Right lobe of liver (tissue), 6 donors: ENCODE measurements at places on chromosomes 6 and 20. TPM values are rescaled to one million over a fixed set of nuclear protein-coding genes. Genes with fewer than 3 reads are reported as not detected.

DNA sequence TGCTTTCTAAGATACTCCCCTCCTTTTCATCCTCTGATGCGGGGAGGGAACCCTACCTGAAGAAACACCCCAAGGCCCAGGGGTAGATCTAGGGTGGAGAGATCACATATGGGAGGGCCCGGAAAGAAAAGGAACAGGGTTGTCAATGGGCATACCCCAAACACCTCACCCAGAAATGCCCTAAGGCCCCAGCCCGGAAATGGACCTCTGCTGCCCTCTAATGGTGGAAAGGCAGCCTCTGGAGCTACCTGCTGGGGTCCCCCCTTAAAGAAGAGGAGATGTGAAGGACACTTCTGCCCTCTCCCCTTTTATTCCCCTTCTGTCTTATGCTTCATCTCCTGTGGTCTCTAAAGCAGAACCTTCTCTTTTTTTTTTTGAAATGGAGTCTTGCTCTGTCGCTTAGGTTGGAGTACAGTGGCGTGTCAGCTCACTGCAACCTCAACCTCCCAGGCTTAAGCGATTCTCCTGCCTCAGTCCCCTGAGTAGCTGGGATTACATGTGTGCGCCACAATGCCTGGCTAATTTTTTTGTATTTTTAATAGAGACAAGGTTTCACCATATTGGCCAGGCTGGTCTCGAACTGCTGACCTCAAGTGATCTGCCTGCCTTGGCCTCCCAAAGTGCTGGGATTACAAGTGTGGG lies 458 bp upstream of the ARMC12 start:
- DNase-seq, result peak; percentile 70

The NCOA7 gene
- total RNA-seq, result 36.5 TPM

DNA sequence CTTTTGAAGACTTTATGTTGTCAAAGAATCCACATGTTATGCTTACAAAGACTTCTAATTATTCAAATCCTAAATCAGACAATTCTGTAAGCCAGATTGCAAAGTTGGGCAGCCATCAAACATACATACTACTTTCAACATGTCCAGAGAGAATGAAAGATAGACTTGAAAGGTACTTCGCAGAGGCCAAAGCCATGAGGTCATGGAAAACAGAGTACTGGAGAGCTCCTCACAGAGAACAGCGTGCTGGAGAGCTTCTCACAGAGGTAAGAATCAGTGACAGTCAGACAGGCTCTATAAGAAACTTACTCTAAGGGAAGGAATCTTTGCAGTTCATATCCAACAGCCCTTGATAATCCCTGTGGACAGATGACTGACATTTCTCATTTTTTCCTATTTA lies 400.2 kb downstream of the GJA1 start:
- DNase-seq, result no peak

DNA sequence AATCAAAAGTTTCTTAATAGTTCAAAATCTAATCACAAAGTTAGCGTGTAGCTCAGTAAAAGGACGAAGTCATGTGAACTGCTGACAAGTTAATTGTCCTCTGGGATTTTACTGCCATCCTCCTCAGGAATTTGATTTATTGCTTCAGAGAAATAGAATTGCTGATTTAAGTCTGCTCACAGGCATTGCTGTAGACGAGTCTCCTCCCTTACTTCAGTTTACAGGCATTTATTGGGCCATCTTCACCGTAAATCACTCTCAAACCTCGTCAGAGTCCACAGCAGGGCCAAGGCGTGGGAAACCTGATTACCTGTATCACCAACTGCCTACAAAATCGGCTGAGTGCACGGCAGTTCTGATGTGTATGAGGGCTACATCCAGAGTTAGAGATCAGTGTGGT lies 119.1 kb upstream of the PDE10A start:
- no peak for DNase-seq

GRCh38 chr6:15417811-15418210 lies 171.9 kb downstream of the JARID2 start:
- no peak for DNase-seq

DNA sequence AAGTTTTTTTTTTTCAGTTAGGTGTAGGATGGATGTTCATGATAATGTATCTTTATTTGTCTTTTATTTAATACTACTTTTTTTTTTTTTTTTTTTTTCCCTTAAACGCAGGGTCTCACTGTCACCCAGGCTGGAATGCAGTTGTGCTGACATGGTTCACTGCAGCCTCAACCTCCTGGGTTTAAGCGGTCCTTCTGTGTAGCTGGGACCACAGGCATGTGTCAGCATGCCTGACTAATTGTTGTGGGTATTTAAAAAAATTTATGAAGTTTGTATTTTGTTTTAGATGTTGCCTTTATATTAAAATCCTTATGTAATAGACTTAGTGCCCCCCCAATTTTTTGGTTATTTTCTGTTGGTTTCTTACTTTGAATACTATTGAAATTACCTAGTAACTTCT lies 42.6 kb downstream of the NCOA3 start:
- no peak for DNase-seq

The TRAPPC3L gene
- not detected for total RNA-seq

GRCh38 chr20:23212011-23212410 lies 125.9 kb upstream of the CD93 start:
- no peak for DNase-seq

DNA sequence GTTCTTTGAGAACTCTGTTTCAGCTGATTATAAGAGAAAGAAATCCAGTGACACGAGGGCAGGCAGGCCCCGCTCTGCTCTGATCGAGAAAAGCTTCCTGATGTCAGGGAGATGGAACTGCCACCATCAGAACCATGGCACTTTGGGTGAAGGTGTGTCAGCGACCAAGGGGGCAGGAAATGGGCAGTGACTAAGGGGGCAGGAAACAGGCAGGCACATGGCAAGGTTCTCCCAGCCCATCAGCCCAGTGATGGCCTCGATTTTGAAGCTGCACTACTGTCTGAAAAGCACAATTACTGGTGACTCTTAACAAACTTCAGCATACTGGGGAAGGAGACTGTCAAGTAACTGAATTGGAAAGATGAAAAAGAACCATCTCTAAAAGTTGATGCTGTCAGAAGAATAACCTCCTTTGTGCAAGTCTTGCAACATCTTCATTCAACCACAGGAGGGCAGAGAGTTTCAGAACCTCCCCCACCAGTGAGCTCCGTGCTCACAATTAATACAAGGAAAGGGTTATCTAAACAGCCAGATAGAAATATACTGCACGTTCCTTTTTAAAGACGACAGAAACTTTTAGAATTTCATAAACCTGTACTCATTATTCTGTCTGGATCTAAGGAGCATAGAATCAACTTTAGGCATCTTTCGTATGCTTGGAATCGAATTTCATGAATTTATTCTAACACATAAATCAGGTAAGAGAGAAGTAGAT lies 39.1 kb downstream of the TMX4 start:
- DNase-seq, result no peak

GRCh38 chr6:83480470-83480869 lies 31.9 kb upstream of the PRSS35 start:
- peak; percentile 65 for DNase-seq

DNA sequence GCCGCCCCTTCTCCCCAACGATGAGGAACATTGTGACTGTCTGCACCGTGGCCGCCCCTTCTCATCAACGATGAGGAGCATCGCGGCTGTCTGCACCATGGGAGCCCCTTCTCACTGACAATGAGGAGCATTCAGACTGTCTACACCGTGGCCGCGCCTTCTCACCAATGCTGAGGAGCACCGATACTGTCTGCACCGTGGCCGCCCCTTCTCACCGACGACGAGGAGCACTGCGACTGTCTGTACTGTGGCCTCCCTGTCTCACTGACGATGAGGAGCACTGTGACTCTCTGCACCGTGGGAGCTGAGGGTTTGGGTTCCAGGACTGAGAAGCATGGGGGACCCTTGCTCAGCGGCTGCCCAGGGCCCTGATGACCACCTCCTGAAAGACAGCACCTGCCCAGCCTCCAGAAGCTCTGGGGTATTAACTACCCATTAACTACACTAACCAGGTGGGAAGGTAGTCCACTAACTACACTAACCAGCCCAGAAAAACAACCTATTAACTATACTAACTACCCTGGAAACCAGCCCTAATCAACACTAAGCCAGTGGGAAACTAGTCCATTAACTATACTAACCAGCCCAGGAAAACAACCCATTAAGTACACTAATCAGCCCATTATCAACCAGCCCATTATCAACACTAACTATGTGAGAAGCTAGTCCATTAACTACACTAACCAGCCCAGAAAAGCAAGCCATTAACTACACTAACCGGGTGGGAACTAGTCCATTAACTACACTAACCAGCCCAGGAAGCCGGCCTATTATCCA lies 116.9 kb downstream of the TAF4 start:
- DNase-seq, result no peak

- no peak for DNase-seq
These were observed 34.9 kb downstream of the UBD start for GRCh38 chr6:29524444-29525310.

GRCh38 chr6:70079241-70079640 lies 212.9 kb downstream of the COL19A1 start:
- DNase-seq, result no peak

DNA sequence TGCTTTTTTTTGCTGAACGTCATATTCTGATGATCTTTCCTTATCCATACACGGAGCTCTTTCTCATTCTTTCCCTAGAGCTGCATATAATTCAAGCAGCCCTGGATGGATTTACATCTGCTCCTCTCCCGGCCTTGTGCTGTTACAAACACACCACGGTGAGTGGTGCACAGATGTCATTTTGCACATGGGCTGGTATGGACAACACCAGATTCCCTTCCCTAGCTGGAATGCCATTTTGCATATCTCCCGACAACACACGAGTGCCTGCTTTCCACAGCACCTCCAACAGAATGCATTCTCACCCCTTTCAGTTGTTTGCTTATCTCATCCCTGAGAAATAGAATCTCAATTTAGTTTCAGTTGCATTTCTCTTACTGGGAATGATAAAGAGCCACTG lies 69.5 kb upstream of the AFDN start:
- DNase-seq, result no peak

GRCh38 chr6:8325743-8326142 lies 109.6 kb downstream of the SLC35B3 start:
- no peak for DNase-seq

DNA sequence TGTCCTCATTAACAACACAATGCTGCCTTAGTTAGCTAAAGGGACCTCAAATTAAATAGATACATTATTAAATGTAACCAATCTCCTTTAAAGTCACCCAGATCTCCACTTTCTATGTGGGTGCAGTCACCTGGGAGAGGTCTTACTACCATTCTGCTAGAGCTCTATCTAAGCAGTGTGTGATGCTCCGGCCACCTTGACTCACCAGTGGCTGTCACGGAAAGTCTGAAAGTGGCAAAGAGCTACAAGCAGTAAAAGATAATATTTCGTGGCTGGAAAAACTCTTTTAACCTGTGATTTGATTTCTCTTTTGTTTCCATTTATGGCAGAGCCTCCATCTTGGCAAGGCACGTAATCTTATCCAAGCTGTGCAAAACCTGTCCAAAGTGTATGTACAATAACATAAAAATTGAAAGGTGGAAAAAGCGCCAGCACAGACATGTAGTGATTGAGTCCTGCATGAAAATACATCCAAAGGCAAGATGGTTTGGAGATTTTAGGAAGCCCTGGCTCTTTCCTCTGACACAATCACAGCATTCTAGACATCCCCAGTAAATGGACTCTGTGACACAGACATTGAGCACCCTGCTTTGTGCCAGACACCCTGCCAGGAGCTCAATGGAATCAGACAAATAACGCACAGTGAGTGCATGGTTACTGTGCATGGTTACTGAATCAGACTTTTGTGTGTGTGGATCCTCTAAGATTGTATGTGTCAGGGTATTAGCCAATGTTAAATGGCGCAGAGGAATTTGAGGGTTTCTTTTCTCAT lies 116.6 kb downstream of the ADAT2 start:
- no peak for DNase-seq

DNA sequence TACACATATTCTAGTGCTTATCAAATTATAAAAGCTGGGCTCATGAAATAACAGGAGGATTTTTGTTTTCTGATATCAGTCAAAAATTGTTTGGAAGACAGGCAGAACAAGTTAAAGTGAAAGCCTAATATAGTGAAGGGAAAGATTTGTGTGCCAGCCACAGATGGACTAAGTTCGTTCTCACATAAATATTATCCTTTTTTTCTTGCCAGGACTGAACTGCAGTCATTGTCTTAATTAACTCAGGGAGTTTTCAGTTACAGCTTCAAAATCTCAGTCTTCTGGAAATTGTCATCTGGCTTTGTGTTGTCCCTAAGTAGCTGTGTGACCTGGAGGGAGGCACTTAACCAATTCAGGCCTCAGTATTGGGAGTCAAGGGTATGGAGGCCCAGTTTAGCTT lies 40.7 kb downstream of the PLCB4 start:
- DNase-seq, result no peak

The PLEKHG1 gene
- total RNA-seq, result 20.3 TPM

- no peak for DNase-seq
These were observed 150.7 kb downstream of the TBC1D7 start for GRCh38 chr6:13177664-13178063.

- no peak for DNase-seq
These were observed 365.3 kb downstream of the TENT5A start for GRCh38 chr6:81387163-81387562.

DNA sequence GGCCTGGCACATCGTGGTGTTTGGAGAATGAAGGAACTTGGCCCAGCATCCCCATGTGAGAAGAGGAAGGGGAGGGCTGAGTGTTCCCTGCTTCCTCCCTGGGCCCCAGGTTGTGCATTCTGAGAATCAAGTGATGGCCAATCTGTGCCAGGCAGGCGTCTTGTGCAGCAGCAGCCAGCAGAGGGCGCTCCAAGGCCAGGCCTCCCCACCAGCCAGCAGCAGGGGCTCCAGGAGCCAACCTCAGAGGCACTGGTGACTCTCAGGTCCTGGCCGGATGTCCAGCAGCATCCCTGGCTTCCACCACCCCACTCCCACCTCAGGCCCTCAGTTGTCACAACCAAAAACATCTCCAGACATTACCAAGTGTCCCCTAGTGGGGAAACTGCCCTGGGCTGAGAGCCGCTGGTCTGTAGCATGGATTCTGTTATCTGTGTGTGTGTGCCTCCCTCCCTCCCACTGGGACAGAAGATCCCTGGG lies 192.0 kb downstream of the PREX1 start:
- no peak for DNase-seq

DNA sequence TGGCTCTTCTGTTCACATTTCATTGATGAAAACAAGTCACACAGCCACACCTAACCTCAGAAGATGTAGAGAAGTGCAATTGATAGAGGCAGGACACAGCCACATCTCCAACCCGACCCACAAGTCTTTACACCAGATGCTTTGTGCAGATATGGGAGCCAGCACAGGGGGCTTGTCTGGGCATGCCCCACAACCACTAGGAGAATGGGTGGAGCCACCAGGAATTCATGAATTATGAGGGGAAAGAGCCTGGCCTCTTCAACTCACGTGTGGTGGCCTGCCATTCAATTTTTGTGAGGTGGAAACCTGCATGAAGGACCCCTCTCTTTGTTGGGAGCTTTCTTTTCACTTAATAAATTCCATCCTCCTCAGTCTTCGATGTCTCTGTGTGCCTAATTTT lies 79.1 kb downstream of the OGFRL1 start:
- DNase-seq, result no peak

The EDN3 gene
- not detected for total RNA-seq

- DNase-seq, result no peak
These were observed 8.9 kb upstream of the FBXO9 start for GRCh38 chr6:53056273-53056672.

The TBC1D22B gene
- total RNA-seq, result 2.0 TPM

GRCh38 chr6:111210194-111210728 lies 123.0 kb downstream of the SLC16A10 start:
- DNase-seq, result no peak

The HCRTR2 gene
- total RNA-seq, result not detected

The HLA-DPA1 gene
- 23.8 TPM for total RNA-seq

- DNase-seq, result no peak
These were observed 46.0 kb upstream of the IL17A start for GRCh38 chr6:52139985-52140680.

The PI3 gene
- total RNA-seq, result not detected
